ENCODE measurements at places on chromosomes 3 and 15.

DNA sequence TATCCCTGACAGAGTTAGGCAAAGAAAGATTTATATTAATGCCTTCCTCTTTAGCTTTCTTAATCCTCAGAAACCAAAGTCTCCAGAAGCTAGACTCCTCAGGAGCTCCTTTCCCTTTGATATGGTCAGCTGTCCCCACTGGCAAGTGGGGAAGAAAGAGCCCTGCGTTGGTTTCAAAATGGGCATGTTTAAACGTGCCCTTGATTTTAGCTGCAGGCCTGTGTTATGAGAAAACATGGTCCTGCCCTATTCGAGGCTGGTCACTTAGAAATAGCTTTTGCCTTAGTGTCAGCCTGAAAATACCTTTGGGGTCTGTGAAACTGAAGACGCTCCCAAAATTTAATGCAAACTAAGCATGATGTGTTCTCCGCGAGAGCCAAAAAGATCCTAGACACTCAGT, 135.5 kb upstream of the RARB start:
- DNase-seq = no peak

GRCh38 chr3:179229177-179229576, 21.7 kb downstream of the KCNMB3 start:
- no peak for DNase-seq

DNA sequence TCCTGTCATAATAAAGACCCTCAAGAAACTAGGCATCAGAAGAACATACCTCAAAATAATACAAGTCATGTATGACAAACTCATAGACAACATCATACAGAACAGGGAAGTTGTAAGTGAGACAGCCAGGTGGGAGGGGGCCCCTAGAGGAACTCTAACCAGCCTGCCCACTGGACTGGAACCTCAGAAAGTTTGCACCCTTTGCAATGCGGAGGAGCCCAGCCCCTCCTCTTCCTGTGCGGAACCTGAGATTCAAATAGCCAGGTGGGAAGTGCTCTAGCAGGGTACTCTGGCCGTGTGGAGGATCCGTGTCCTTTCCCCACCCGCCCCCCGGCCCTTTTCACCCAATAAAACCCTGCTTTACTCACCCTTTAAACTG, 387.0 kb upstream of the CBLB start:
- no peak for DNase-seq

GRCh38 chr3:105274958-105275357, 91.8 kb upstream of the ALCAM start:
- no peak for DNase-seq

DNA sequence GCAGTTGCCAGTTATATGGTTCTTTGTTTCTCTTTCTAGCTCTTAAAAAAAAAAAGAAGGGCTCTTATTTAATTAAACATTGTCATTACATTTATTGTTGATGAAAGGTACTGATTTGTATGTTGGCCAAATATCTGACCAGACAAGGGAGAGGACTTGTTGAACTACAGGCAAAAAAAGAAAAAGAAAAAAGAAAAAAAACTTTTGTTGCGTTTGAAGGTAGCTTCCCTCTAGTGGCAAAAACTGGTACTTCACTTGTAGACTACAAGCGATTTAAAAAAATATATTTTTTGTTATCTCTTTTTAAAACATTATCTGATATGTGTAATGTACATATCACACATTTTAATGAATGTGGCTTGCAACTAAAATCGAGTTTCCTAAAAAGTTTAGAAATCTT, 280.6 kb downstream of the ROBO2 start:
- no peak for DNase-seq

DNA sequence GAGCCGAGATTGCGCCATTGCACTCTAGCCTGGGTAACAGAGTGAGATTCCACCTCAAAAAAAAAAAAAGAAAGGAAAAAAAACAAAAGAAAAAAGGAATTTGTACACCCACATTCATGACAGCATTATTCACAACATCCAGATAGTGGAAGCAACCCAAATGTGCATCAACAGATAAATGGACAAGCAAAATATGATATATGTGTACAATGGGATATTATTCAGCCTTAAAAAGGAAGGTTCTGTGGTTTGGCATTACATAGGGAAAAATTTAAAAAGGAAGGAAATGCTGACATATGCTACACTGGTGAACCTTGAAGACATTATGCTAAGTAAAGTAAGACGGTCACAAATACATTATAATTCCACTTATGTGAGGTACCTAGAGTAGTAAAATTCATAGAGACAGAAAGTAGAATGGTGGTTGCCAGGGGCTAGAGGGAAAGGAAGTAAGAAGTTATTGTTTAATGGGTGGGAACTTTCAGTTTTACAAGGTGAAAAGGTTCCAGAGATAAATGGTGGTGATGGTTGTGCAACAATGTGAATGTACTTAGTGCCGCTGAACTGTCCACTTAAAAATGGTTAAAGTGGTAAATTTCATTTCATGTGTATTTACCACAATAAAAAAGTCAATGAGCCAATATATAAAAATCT, 118.5 kb downstream of the MYLK start:
- DNase-seq = no peak

DNA sequence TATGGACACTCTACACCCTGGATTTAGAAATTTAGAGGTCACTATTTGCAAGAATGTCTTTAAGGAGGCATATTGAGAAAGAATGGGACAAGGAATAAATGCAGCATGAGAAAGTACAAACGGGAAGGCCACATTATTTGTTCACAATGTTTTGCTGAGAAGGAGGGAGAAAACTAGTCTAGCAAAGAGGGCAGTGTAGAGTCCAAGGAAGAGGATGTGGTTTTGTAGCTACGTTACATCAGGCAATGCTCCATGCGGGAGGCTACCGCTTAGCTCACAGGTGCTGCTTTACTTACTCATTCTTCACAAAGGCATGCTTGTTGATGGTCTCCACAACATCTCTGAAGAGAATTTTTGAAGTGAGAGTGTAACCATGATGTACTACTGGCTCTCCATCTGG, 191.1 kb downstream of the PLCH1 start:
- DNase-seq = no peak

- DNase-seq = no peak
Measured at GRCh38 chr3:14199641-14200040, 21.0 kb downstream of the LSM3 start.

All from activated CD4-positive, alpha-beta T cell treated with anti-CD3 and anti-CD28 coated beads for 24 hours (primary cell).